ENCODE measurements at places on chromosomes 11 and 22. TPM values are rescaled to one million over a fixed set of nuclear protein-coding genes. Genes with fewer than 3 reads are reported as not detected.

Gene BCR
- 26.4 TPM for total RNA-seq

Gene APOA1
- total RNA-seq, result 383 TPM

Gene NFRKB
- 11.7 TPM for total RNA-seq

Gene CNTF
- 0.90 TPM for total RNA-seq

Gene GDPD4
- not detected for total RNA-seq

DNA sequence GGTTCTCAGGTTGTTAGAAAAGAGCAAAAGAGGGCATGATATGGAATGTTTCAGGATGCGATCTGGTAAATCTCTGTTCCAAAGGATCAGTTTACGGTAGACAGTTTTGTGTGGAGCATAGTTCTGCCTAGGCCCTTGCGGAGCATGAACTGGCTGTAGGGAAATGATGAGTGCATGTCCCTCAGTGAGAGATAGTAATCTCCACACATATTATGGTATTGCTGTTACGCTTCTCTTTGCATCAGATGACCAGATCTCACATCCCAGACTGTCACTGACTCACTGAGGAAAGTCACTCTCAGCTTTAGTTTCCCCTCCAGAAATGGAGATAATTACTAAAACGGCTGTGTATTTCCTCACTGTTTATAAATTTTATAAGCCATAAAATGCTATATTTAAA, 836.0 kb downstream of the JRKL start:
- no peak for DNase-seq

Gene CDC45
- 0.32 TPM for total RNA-seq

Gene SPDYC
- not detected for total RNA-seq

Gene ADORA2A
- 4.5 TPM for total RNA-seq

Data from heart left ventricle (tissue), 16 donors.